ENCODE measurements at places on chromosomes 4 and X.

DNA sequence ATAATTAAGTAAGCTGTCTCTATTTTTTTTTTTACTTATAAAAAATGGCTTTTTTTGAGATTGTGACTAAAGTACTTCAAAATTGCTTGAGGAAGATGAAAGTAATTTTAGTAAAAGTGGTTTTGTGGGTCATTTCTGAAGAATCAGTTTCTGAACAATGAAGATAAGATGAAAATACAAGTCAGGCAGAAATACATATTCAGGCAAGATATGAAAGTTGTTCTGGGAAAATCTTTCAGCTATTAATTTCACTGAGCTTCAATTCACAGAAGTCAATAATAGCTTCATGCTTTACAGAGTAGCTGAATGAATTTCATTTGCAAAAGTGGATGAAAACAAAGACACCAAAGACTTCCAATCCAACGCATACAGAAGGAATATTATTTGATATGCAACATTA lies 305.2 kb upstream of the ARSJ start:
- DNase-seq = no peak

DNA sequence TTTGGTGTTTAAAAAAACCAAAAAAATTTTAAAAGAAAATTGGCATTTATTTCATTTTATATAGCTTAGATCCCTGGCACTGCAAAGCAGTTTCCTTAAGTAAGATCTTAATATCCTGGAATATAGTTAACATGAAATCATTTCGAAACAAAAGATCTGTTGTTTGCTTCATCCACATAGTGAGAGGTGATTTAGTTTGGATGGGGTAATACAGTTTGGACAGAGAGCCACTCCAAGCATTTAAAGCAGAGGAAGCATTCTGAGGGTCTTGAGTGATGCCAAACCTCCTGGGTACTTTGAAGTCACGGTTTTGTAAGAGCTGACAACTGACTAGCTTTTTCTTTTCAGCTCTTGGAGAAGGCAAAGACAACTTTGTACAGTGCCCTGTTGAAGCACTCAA lies 28.7 kb downstream of the NOCT start:
- no peak for DNase-seq

- DNase-seq = no peak
Observed at GRCh38 chr4:102693262-102693850, 67.4 kb downstream of the MANBA start.

DNA sequence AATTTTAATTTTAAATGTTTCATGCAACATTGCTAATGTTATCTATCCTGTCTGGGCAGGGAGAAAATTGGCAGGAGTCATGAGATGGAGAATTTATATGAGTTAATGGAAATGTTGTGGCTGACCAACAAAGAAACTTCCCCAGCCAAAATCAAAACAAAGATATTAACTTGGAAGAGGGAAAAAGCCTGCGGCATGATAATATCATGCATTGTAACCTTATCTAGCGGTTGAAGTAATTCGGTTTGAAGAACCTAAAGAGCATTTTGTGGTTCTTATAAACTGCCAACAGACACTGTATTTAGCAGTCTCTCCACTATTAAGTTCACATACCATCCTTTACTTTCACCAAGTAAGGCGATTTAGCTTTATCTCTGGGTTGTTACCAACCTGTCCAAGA lies 42.3 kb downstream of the DKK2 start:
- no peak for DNase-seq

All from stimulated activated CD8-positive, alpha-beta memory T cell treated with anti-CD3 and anti-CD28 coated beads, Interleukin-12 subunit alpha, Interleukin-12 subunit beta, amount 100 ng/mL, for 1 hour (primary cell).